Endothelial cell of umbilical vein (primary cell): ENCODE measurements at places on chromosomes 5 and 9. TPM values are rescaled to one million over a fixed set of nuclear protein-coding genes. Genes with fewer than 3 reads are reported as not detected.

DNA sequence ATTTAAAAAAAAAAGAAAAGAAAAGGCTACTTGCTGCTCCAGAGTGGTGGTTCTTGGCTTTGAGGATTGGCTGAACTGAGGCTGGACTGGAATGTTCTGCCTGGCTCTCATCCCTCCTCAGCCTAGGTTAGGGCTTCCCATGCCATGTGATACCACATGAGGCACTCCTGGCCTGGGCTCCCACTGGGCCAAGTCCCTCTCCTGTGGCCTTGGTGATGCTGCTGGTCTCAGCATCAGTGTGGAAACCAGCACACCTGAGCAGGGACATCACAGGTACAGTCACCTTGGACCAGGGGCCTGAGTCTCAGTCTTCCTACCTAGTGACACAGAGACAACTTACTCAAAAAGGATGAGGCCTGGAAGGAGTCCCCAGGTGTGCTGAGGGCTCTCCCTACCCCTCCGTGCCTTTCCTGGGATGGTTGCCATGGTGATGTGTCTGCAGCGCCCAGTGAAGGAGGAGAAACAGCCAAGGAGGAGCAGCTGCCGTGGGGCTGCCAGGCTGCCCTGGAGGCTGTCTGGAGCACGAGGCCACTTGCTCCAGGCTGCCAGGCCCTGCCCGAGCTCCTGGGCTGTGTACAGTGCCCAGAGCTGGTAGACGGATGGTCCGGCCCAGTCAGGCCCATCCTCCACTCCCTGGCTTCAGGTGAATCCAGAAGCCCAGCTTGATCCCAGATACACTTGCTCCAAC is 71.0 kb downstream of the WNK2 start:
- no peak for DNase-seq

DNA sequence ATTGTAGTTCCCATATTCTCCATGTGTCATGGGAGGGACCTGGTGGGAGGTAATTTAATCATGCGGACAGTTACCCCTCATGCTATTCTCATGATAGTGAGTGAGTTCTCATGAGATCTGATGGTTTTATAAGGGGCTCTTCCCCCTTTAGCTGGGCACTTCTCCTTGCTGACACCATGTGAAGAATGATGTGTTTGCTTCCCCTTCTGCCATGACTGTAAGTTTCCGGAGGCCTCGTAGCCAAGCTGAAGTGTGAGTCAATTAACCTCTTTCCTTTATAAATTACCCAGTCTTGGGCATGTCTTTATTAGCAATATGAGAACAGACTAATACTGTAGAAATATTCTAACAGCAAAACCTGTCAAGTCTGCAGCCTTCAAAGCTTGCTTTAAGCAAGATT is 293.2 kb downstream of the CTNND2 start:
- DNase-seq = no peak

DNA sequence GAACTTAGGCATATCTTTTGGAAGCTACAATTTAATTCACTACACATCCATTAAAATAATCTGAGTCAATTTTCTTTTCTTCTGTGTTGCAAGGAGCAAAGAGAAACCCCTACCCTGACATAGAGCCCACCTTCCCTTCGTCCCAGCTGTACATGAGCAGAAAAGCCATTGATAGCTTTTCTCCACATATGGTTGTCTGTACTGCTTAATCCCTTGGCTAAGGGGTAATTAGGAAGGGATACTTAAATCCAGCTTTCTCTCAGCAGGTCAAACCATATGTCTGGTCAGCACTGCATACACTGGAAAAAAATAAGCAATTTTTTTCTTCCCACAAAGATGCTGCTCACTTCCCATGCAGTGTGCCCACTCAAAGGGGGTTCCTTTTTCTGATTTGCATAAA is 94.7 kb upstream of the RAD23B start:
- no peak for DNase-seq

DNA sequence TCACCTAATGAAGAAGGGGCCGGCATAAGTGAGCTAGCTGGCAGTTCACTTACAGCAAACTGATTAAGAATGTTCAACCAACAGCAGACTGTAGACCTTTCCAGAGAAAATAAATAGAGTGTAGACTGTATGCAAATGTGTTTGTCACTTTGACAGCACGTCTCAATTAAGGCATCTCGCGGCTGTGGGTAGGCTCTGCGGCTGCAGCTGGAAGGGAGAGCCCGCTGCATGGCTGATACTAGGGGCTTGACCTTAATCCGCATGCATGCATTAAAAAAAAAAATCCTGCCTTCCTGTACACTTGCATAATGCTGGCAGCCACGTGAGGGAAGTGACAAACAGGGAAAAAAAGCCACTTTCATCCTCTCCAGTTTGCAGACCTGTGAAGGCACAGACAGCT is 82.3 kb downstream of the CRB2 start:
- DNase-seq = peak; percentile 47

DNA sequence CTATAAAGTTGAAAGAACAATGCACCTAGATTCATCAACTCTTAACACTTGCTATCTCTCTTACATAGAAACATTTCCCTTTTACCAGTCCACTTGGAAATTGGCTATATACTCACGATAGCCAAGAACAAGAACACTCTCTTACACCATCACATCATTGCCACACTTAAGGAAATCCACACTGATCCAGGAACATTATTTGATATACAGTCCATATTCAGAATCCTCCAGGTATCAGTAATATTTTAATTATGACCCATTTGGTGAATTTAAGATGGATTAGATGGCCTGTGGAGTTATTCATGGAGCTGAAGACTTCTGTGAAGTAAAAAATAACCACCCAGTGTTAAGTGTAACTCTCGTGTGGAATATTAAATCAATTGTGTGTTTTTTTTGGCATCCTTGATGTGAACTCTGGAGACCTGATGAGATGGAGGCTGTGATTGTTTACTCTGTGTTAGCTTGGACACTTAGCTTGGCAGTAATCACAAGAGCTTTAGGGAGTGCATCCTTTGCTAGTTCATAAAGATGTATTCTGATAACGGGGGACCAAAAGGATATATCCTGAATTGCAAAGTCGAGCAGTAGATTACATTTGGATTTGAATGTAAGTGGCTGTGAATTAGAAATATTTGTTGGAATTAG is 52.0 kb upstream of the ABL1 start:
- DNase-seq = no peak

DNA sequence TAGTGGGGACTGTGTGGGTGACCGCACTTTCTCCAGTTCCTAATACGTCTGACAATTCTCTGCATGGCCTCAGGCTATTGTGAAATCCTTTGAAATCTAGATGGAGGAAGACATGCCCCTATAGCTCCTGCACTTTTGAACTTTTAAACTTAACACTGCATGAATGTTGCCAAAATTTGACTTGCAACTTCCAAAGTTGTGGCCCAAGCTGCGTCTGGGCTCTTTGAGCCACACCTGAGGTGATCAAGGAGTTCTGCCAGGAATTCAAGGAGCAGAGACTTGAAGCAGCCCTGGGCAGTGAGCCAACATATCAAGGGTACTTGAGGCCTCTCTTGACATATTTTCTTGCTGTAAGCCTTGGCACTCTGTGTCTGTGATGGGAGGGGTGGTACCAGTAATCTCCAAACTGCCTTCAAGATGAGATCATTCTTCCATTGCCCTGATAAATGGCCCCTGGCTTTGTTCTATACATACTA is 1336.1 kb upstream of the CDH9 start:
- DNase-seq = no peak

DNA sequence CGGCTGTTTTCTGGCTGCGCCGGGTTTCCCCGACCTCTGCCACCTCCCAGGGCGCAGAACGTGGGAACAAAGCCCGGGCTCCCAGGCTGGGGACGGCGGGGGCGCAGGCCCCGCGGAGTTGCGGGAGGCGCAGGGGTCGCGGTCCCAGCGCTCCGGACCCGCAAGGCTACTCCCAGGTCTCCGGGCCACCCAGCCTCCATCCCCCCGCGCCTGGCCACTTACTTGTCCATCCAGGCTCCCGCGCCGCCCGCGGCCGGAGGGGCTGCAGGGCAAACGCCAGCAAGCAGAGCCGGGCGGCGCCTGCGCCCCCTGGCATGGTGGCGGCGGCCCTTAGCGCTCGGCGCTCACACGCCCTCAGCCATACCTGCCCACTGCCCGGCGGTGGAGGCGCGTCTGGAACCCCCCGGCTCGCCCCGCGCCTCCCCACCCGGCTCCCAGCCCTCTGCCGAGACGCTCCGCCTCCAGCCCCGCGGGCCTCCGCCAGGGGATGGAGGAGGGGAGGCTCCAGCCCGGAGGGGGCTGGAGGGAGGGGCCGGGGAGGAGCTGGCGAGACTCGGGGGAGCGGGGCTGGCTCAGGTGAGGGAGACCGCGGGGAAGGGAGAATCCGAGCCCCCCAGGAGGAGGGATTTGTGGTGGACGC is at the start of gene ADAM19:
Gene ADAM19 (minus strand): TSS at position 395 of the 640 bp plus-strand sequence. CDS start 79 bp downstream, at position 316.
- peak; percentile 68 for DNase-seq

GRCh38 chr9:18173923-18174322 is 300.0 kb upstream of the ADAMTSL1 start:
- no peak for DNase-seq

- no peak for DNase-seq
These were observed 62.1 kb downstream of the GAS1 start for GRCh38 chr9:86885232-86885631.

DNA sequence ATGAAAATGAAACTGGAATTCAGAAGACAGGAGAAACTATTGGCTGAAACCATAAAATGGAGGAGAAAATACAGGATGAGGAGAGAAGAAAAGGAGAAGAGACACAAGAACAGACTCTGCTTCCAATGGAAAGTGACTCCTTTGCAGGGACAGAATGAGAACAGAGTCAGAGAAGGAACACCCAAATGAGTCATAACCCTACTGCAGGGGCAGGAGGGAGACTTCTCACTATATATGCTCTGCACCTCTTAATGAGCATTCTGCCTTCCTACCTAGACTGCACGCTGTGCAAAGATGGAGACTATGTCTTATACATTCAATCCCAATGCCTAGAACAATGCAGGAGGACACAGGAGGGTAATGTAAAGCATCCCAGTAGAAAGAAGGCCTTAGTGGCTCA is 2.1 kb downstream of the SAXO1 start:
- DNase-seq = no peak

ZBTB43 gene
- 3.2 and 19.2 TPM in 2 replicates for polyA plus RNA-seq

SLC6A7 gene
- not detected in 2 replicates for polyA plus RNA-seq

GRAMD2B gene
- polyA plus RNA-seq = 1.6 and 2.0 TPM in 2 replicates

SHISAL2B gene
- not detected in 2 replicates for polyA plus RNA-seq

OBP2B gene
- not detected in 2 replicates for polyA plus RNA-seq

AGXT2 gene
- polyA plus RNA-seq = not detected in 2 replicates

F12 gene
- 1.4 and 2.7 TPM in 2 replicates for polyA plus RNA-seq

SOHLH1 gene
- polyA plus RNA-seq = not detected in 2 replicates

OLFML2A gene
- polyA plus RNA-seq = 0.81 and 0.92 TPM in 2 replicates
